Activated CD4-positive, alpha-beta T cell treated with anti-CD3 and anti-CD28 coated beads for 24 hours (primary cell): ENCODE measurements at places on chromosomes 2 and 18.

DNA sequence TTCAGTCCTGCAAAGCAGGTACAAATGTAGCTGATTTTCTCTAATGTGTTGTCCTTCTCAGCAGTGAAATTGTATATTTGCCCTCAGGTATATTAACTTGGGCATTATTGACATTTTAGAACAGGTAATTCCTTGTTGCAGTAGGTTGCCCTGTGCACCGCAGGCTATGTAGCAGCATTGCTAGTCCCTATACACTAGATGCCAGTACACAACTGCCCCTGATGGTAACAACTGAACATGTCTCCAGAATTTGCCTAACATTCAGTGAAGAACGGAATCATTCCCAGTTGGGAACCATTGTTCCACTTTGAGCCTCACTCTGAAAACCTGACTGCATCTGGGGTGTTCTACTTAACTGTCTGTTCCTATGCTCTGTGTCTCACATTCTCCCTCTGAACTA lies 23.1 kb upstream of the TFPI start:
- DNase-seq, result no peak

- no peak for DNase-seq
Measured at GRCh38 chr2:151150331-151151320, 111.0 kb downstream of the RBM43 start.

GRCh38 chr2:9160732-9161131 lies 45.9 kb upstream of the ASAP2 start:
- DNase-seq, result no peak

GRCh38 chr18:50721006-50721405 lies 98.8 kb downstream of the MRO start:
- no peak for DNase-seq

- DNase-seq, result no peak
Measured at GRCh38 chr2:150847578-150847977, 360.1 kb upstream of the RND3 start.

GRCh38 chr2:147500229-147500628 lies 344.6 kb upstream of the ACVR2A start:
- no peak for DNase-seq
